ENCODE measurements at places on chromosomes 2 and 18. TPM values are rescaled to one million over a fixed set of nuclear protein-coding genes. Genes with fewer than 3 reads are reported as not detected.
A peak's percentile ranks its signal among the peaks of the same experiment; 100 is the strongest.

DNA sequence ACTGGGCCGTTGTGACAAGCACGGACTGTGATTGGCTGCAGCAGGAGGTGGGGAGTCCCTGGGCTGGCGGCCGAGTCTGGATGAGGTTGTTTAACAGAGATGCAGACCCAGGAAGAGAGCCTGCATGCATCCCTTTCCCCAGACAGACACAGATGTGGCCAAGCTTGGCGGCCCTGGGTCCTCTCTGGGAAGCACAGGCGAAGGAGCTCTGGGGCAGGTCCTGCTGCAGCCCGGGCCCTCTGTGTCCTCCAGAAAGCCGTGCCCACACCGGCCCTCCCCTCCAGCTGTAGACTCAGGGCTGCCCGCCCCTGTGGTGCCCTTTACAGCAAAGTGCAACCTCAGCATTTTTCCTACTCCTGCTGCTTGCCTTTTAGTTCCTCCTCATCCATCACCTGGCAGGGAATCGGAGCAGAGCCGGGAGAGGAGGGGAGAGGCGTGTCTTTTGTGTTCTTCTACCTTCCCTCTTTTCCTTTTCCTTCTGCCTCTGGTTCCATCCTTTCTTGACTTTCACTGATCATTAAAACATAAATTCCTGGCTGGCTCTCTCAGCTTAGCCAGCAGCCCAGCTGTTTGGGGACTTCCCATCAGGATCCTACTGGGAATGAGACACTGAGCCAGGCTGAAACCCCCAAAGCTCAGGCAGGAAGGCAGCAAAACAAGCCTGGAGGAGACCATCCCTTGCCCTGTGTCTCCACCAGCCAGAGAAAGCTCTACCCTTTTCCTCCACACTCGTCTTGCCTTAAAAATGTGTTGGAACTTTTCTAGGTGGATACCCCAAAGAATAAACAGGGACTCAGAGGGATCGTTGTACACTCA lies 75.0 kb downstream of the CTIF start:
- peaks cover 4% of the 10 kb centered on the region for H3K4me1 ChIP-seq
- DNase-seq, result no peak
- H3K36me3 ChIP-seq, result no peaks in the 10 kb centered on the region

MROH2A gene
- total RNA-seq, result not detected

DNA sequence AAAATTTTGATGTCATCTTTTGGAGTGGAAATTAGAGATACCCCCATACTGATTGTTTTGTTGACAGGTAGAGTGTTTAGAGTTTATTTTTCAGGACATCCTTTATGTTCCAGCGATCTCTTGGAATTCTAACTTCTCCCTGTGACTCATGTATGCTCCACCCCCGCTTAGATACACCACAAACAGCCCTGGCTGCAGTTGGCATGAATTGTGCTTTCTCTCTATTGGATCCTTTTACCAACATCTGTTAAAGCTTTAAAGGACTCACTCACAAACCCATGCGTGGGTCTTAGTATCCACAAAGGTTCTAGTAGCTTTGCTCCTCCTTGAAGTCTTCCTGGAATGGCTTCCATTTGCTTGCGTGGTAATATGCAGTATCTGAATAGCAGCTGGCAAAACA lies 409.5 kb upstream of the POU3F3 start:
- no peaks in the 10 kb centered on the region for H3K4me1 ChIP-seq
- no peaks in the 10 kb centered on the region for H3K27me3 ChIP-seq
- no peak overlapping the region for H3K4me3 ChIP-seq
- H3K36me3 ChIP-seq, result no peaks in the 10 kb centered on the region
- no peak overlapping the region for H3K27ac ChIP-seq

DNA sequence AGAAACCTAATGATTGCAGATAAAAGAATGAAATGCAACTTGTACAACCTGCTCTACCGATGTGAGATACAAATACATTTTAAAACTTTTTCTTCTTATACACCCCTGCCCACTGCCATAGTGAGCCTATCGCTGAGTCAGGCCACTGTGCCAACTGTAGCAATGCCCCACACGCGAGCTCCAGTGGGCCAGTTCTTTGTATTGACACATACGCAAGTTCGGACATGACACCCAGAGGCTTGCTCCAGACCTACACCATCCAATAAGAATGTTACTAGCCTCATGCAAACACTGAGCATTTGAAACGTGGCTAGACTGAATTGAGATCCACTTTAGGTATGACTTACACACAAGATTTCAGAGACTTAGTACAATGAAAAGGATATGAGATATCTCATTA lies 340.1 kb downstream of the ARHGAP15 start:
- H3K27ac ChIP-seq, result no peak overlapping the region
- H3K4me1 ChIP-seq, result no peaks in the 10 kb centered on the region
- H3K4me3 ChIP-seq, result no peak overlapping the region

- peak overlapping the region; percentile 45 for H3K27ac ChIP-seq
- DNase-seq, result no peak
- H3K27me3 ChIP-seq, result no peaks in the 10 kb centered on the region
These were observed 48.4 kb upstream of the FRZB start for GRCh38 chr2:182914852-182915251.

DNA sequence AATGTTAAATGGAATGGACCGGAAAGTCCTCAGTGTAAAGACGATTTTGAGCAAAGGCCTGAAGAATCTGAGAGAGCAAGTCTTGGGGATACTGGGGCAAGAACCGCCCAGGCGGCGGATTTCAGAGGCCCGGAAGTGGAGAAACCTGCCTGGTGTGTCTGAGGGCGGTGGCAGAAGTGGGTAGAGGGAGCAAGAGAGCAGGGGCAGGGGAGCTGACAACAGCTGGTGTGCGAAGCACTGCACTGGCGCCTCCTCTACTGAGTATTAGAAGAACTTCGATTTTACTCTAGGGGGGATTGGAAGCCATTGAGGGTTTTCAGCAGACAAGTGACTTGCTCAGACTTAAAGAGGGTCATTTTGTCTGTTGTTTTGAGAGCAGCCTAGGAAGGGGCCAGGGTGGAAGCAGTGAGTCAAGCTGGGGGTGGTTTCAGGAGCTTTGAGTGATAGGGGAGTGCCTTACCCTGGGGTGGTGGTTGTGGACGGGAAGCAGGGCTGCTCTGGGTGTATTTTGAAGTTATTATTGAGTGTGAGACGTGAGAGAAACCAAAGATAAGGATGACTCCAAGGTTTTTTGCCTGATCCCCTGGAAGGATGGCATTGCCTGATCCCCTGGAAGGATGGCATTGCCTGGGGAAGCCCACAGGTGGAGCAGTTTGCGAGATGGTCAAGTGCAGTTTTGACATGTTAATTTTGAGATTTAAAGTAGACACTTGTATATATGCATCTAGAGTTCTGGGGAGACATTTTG lies 52.5 kb downstream of the ZNF236 start:
- no peak overlapping the region for H3K4me3 ChIP-seq
- H3K4me1 ChIP-seq, result no peaks in the 10 kb centered on the region
- no peak overlapping the region for H3K27ac ChIP-seq
- no peak for DNase-seq

CRYGC gene
- 1.3 TPM for total RNA-seq

DNA sequence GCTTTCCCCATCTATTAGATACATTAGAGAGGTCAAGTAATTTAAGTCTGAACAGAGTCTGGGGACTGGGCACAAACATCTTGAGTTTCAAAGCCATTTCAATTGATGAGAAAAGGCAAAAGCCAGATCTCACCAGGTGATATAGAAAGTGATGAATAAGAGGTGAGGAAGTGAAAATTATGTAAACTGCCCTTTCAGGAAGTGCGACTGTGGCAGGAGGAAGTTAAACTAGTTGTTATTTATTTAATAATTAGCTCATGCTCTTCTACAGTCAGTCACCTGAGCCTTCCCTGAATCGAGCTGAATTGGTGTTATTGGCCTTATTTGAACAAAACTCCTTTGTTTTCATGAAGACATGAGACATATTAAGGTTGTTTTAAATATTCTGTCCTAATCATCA lies 115.1 kb downstream of the CDH20 start:
- no peaks in the 10 kb centered on the region for H3K27me3 ChIP-seq
- H3K4me3 ChIP-seq, result no peak overlapping the region
- no peaks in the 10 kb centered on the region for H3K36me3 ChIP-seq
- DNase-seq, result no peak
- H3K4me1 ChIP-seq, result no peaks in the 10 kb centered on the region

SOX11 gene
- 16.6 TPM for total RNA-seq

DNA sequence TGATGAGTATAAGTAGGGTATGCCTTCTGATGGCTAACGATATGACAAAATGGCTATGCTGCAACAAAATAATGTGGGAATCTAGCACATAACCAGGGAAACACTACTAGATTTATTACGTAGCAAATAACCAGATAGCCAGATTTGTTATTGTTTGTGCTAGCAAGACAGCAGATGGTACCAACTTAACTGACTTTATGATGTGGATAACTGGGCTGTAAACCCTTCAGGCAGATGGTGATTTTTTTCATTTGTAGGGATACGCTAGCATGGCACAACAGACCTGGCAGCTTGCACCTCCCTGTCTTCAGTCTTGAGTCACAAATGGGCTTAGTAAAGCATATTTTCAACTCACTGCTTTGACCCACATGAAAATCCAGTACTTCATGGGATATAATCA lies 48.7 kb downstream of the PRELID3A start:
- DNase-seq, result no peak
- peaks cover 5% of the 10 kb centered on the region for H3K4me1 ChIP-seq
- H3K4me3 ChIP-seq, result no peak overlapping the region
- peak overlapping the region; percentile 49 for H3K27ac ChIP-seq
- no peaks in the 10 kb centered on the region for H3K27me3 ChIP-seq

- DNase-seq, result no peak
- H3K36me3 ChIP-seq, result no peaks in the 10 kb centered on the region
- peaks cover 16% of the 10 kb centered on the region for H3K4me1 ChIP-seq
- no peak overlapping the region for H3K4me3 ChIP-seq
These were observed 108.9 kb upstream of the MAP4K3 start for GRCh38 chr2:39545957-39546356.

CFC1 gene
- 12.4 TPM for total RNA-seq

GRCh38 chr2:125167820-125168219 lies 1142.7 kb downstream of the CNTNAP5 start:
- H3K27ac ChIP-seq, result no peak overlapping the region
- no peaks in the 10 kb centered on the region for H3K36me3 ChIP-seq
- no peak overlapping the region for H3K4me3 ChIP-seq
- H3K4me1 ChIP-seq, result no peaks in the 10 kb centered on the region
- H3K27me3 ChIP-seq, result no peaks in the 10 kb centered on the region
- no peak for DNase-seq

DNA sequence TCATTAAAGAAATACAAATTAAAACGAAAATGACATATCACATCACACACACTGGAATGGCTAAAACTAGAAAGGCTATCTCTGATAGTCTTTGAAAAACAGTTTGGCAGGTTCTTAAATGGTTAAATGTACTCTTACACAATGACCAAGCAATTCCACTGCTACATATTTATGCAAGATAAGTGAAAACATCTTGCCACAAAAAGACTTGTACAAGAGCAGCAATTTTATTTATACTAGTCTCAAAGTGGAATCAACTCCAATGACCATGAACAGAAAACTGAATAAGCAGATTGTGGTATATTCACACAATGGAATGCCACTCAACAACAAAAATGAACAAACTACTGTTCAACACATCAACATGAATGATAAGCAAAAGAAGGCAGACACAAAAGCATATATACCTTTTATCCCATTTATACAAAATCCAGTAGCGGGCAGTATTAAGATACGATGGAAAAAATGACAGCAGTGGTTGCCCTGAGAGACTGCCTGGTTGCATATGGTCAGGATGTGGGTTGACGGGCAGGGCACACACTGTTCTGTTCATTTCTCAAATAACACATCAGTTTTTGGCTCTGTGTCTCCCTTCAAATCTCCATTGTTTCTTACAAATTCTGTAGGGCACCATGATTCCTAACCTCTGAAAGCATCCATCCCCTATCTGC lies 25.4 kb downstream of the SP100 start:
- no peaks in the 10 kb centered on the region for H3K36me3 ChIP-seq
- H3K27me3 ChIP-seq, result no peaks in the 10 kb centered on the region
- H3K27ac ChIP-seq, result no peak overlapping the region
- H3K4me3 ChIP-seq, result no peak overlapping the region

WBP1 gene
- total RNA-seq, result 66.5 TPM

PXDN gene
- 78.8 TPM for total RNA-seq

LINC00305 gene
- 0.32 TPM for total RNA-seq

TUBA3D gene
- total RNA-seq, result 126 TPM

NETO1 gene
- total RNA-seq, result not detected

GRCh38 chr2:198096965-198097364 lies 292.6 kb downstream of the PLCL1 start:
- H3K4me1 ChIP-seq, result no peaks in the 10 kb centered on the region
- no peaks in the 10 kb centered on the region for H3K36me3 ChIP-seq
- no peak overlapping the region for H3K4me3 ChIP-seq
- H3K27me3 ChIP-seq, result no peaks in the 10 kb centered on the region
- DNase-seq, result no peak
- H3K27ac ChIP-seq, result no peak overlapping the region

DNA sequence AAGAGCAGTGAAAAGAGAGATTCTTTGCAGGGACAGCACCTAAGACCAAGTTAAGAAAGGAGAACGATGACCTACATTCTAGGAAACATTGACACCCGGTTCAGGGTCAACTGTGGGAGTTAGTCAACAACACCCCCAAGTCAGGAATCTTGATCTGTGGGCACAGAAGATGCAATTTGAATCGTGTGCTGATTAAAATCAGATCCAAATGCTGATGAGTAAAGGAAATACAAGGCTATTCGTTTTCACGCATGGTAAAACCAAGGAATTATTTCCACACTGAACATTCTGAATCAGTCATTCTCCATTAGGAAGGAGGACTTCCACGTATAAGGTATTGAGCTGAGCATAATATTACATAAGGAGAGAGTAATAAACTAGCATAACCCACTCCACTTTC lies 124.2 kb downstream of the COPS8 start:
- no peak overlapping the region for H3K4me3 ChIP-seq
- DNase-seq, result no peak
- H3K27me3 ChIP-seq, result no peaks in the 10 kb centered on the region
- H3K27ac ChIP-seq, result peak overlapping the region; percentile 97
- H3K4me1 ChIP-seq, result peaks cover 39% of the 10 kb centered on the region
- H3K36me3 ChIP-seq, result no peaks in the 10 kb centered on the region

RAB6C gene
- 0.04 TPM for total RNA-seq

OSBPL1A gene
- total RNA-seq, result 35.6 TPM

SERPINB2 gene
- 1.6 TPM for total RNA-seq

DNA sequence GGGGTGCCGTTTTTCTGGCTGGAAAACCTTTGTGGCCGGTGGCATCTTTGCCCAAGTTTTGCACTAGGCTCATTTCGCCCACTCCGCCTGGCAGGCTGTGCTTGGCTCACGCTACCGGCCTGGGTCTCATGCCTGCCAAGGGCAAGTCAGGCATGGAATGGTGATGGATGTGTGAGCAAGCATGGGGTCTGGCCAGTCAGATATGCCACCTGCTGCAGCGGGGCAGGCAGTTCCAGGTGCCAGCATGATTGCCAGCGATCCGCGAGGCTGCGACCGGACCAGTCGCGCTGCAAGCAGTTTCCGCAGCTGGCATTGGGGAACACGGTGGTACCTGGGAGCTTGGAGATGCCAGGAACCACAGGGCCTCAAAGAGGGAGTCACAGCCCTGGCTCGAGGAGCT lies 40.6 kb downstream of the TAF1B start:
- no peak overlapping the region for H3K4me3 ChIP-seq
- H3K4me1 ChIP-seq, result no peaks in the 10 kb centered on the region
- H3K36me3 ChIP-seq, result no peaks in the 10 kb centered on the region
- no peaks in the 10 kb centered on the region for H3K27me3 ChIP-seq
- DNase-seq, result no peak

STPG4 gene
- 0.72 TPM for total RNA-seq

Measured in hepatocyte (in vitro differentiated cells).